Right ventricle myocardium superior (tissue), 1 donor: ENCODE measurements at places on chromosomes 16 and 17. TPM values are rescaled to one million over a fixed set of nuclear protein-coding genes. Genes with fewer than 3 reads are reported as not detected.

Gene PRDM7
- total RNA-seq = not detected

Gene CRYBA1
- not detected for total RNA-seq

Gene NUFIP2
- 38.4 TPM for total RNA-seq

Gene RND2
- 0.65 TPM for total RNA-seq
